ENCODE measurements at places on chromosomes 12 and 14.

- DNase-seq: no peak
Observed at GRCh38 chr14:29788093-29788492, 139.6 kb downstream of the PRKD1 start.

- no peak for DNase-seq
Observed at GRCh38 chr12:48542300-48542928, 17.0 kb downstream of the OR8S1 start.

- no peak for DNase-seq
Observed at GRCh38 chr14:36162267-36162666, 14.3 kb downstream of the PTCSC3 start.

DNA sequence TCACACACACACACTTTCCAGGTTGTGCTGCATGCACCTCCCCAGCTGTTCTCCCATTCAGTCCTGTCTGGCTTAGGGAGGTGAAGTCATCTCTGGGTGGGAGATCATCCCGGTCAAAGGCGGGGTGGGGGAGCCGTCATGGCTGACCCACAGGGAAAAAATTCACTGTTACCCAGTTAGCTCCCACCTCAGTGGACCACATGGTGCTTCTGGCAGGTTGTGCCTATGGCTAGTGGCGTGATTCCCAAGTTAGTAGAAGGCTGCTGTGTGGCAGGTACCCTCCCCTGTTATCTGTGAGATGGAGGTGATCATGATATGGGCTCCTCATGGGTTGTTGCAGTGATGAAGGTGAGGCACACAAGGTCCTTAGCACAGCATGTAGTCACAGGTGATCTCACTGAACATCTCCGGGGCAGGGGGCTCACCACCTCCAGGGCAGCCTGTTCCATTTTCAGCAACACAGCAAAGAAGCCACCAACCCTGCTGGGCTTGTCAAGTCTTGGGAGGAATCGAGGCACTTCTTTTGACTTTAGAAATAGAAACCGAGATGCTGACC is 154.9 kb upstream of the CCND2 start:
- no peak for DNase-seq

DNA sequence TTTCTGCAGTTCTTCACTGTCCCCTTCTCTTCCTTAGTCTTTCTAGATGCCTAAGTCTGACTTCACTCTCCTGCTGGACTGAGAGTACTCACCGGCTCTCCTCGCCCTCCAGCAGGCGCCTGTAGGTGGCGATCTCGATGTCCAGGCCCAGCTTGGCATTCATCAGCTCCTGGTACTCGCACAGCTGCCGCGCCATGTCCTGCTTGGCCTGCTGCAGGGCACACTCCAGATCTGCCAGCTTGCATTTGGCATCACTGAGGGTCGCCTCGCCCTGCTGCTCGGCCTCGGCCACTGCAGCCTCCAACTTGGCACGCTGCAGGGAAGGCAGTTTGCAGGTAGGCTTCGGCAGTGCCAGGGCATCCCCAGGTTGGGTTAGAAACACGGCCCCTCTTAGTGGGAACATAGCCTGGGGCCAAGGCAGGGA is 5.2 kb downstream of the KRT84 start:
- DNase-seq: no peak

GRCh38 chr12:21731144-21731543 is 43.4 kb downstream of the KCNJ8 start:
- DNase-seq: no peak

DNA sequence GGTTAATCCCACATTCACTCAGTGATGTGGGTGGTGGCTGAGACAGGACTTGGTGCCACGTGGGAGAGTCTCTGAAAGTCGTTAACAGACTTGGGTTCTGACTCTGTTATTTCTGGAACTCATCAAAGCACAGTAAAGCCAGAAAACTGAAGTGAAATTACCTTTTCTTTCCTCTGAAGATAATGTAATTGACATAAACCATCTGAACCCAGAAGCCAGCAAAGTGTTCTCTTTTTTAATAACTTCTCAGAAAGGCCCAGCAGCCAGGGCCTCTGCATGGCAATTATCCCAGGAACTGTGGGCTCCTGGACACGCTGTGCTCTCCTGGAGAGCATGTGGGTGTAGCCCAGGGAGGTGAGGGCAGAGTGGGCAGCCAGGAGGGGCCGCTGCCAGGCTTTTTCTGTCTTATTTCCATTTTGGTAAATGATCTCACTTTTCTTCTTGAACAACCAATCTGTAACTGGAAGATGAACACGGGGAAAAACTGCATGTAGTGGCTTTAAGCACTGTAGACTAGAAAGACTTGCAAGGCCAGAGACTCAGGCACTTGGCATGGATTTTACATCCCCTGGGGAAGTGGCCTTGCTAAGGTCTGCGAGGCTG is 444.1 kb upstream of the TMEM132C start:
- DNase-seq: no peak

Data from stimulated activated CD8-positive, alpha-beta memory T cell treated with anti-CD3 and anti-CD28 coated beads, Interleukin-7, amount 100 ng/mL, for 4 hours (primary cell).